Fibroblast of skin of back (primary cell): ENCODE measurements at places on chromosomes 1 and 21.

DNA sequence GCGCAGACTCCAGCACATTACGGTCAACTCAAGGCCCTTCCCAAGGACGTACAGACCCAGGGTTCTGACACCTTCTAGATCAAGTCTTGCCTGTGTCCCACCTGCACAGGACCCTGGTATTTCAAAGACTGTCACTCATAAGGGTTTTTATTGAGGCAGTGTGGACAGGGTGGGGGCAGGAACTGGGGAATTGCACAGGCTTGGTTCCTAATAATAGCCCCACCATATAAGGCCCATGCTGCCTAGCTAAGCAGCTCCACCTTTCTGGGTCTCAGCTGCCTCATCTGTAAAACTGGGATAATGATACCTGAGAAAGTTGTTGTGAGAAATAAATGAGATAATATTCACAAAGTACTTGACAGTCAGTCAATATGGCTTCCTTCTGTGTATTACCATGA lies 55.3 kb upstream of the PUM1 start:
- DNase-seq = no peak

GRCh38 chr21:39071623-39072214 lies 111.5 kb downstream of the PSMG1 start:
- DNase-seq = peak; percentile 80

DNA sequence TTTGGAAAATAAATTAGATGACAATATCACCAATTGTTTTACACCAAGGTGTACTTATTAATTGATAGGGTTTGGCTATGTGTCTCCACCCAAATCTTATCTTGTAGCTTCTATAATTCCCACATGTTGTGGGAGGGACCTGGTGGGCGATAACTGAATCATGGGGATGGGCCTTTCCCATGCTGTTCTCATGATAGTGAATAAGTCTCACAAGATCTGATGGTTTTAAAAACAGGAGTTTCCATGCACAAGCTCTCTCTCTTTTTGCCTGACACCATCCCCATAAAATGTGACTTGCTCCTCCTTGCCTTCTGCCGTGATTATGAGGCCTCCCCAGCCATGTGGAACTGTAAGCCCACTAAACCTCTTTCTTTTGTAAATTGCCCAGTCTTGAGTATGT lies 131.0 kb upstream of the LMO4 start:
- DNase-seq = no peak

GRCh38 chr1:38577385-38577784 lies 282.2 kb downstream of the RRAGC start:
- DNase-seq = no peak

- DNase-seq = peak; percentile 77
These were observed 1239.3 kb downstream of the MRPL39 start for GRCh38 chr21:24367936-24368335.

DNA sequence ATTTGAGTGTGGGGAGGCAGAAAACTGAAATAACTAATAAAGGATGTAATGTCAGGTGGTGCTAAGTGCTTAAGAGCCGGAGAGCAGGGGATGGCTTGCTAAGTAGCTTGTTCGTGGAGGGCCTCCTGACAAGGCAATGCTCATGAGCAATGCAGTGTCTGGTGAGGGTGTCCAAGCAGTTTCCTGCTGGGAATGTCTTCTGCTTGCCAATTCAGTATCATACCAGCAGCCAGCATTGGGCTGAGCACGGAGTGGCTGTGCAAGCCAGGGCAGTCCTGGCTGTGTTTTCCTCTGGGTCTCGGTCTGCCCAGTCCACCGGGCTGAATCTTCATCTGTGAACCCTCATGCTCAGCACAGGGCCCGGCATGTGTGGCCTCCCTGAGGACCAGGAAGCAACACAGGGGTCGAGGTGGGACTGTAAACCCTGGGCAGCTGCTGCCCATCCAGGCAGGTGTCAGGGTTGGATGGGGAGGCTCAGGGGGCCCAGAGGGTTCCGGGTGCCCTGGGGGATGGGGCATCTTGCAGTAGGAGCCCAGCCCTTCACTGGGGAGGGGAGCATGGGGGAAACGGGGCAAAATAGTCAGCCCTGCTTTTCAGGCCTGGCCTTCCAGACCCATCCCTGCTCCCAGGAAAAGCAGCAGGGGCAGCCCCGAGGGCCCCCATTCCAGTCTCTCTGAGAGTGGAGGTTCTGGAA lies 27.5 kb downstream of the EDN2 start:
- DNase-seq = peak; percentile 35

DNA sequence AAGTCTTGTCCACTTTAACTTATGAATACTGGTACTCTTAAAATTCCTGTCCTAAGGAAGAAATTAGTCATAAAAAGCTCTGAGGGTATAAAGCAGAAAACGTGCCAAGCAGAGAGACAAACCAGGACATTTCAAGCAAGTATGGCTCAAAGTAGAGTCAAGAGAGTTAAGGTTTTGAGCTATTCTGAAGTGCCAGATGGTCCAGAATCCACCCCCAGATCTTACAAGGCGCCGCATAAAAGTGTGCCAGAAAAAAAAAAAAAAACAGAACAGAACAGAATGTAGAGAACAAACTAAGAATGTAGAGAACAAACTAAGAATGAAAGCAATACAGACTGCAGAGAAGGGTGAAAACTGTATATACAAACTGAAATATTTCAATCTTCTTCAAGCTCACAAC lies 12.5 kb downstream of the EPS15 start:
- DNase-seq = peak; percentile 81

DNA sequence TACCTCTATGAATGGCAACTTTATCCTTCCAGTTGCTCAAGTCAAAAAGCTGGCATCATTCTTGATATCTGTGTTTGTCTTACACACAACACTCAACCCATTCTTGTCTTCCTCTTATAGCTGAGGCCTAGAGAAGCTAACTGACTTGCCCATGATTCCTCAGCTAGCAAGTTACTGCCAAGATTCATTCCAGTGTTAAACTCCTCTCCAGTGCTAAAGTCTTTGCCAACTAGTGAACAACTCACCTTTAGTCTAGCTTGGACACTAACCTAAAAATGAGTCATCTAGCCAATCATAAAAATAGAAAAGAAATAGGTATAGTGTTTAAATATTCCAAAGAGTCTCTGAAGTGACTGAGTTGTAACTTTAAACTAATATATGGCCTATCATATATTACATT lies 45.6 kb upstream of the RGS2 start:
- DNase-seq = no peak

DNA sequence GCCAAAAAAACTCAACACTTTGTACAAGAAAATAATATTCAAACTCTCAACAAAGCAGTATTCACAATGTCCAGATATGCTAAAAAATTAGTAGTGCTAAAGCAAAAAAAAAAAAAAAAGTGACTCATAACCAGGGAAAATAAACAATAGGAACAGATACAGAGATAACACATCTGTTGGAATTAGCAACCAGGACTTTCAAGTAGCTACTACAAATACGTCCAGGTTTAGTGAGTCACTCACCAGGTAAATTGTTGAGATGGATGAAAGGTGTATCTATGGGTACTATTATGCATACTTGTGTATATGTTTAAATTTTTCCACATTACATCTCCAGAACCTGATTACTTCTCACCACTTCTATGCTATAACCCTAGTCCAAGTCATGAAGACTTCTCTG lies 144.8 kb upstream of the SLC35F3 start:
- DNase-seq = no peak

GRCh38 chr1:28902738-28903137 lies 11.6 kb upstream of the EPB41 start:
- no peak for DNase-seq

DNA sequence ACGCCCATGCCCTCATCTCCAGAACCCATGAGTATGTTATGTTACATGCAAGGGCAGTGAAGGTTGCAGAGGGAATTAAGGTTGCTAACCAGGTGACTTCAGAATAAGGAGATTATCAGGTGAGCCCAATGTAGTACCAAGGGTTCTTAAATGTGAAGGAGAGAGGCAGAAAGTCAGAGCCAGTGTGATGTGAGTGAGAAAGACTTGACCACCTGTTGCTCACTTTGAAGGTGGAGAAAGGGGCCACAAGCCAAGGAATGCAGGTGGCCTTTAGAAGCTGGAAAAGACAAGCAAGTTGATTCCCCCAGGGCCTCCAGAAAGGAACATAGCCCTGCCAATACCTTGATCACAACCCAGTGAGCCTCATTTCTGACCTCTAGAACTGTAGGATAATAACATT lies 84.7 kb upstream of the CLDN14 start:
- no peak for DNase-seq

- DNase-seq = no peak
These were observed 25.0 kb downstream of the PTGFRN start for GRCh38 chr1:116934586-116935207.

DNA sequence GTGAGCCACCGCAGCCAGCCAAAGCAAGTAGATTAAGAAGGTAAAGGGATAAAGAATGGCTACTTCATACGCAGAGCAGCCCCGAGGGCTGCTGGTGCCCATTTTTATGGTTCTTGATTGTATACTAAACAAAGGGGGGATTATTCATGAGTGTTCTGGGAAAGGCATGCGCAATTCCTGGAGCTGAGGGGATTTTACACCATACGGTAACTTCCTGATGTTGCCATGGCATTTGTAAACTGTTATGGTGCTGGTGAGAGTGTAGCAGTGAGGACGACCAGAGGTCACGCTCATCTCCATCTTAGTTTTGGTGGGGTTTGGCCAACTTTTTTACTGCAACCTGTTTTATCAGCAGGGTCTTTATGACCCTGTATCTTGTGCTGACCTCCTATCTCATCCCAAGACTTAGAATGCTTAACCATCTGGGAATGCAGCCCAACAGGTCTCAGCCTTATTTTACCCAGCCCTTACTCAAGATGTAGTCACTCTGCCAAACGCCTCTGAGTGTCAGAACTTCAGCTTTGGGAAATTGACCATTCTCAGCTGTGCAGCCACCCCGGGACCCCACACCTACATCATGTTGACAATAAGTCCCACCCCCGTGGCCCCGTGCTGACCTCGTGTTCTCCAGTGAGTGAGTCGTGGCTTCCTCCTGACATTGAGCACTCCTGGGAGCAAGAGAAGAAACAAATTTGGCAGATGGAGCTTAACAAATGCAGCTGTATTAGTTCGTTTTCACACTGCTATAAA lies 149.4 kb upstream of the COL6A1 start:
- DNase-seq = no peak

- DNase-seq = no peak
These were observed 51.3 kb upstream of the PLA2G2C start for GRCh38 chr1:20237646-20238045.

DNA sequence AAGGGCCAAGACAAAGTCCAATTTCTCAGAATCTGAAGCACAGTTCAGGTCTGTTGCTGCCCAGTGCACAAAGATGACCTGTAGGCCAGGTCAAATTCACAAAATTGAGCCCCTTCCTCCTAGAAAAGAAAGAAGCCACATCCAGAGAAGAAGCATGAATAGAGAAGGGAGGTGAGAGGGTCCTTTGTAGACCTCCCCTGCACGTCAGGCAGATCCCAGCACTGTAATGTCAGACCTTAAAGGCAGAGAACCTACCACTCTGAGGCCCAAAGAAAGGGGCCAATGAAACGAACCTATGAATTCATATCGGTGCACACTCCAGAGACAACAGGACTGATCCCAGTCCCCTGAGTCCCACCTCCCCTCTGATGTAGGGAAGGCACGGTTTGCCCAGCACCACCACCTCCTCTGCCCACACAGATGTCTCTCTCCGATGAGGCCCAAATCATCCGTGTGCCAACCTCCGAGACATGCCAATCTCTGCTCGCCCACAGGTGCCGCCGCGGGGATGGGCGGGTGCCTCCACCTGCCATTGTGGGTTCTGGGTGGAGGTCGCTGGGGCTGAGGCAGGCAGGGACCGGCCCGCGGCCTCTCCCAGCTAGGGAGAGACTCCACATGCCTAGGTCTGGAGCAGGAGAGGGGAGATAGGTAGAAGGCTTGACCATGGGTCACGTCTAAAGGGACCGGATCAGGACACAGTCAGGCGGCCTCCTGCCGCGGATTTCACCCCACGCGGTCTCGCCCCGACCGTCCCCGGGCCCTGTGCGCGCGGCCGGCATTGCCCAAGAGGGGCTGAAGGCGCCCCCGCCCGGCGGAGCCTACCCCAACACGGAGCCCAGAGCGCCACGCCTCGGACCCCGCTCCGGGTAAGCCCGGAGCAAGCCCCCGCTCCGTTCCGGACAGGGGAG lies 42.1 kb downstream of the RRAGC start:
- DNase-seq = no peak

DNA sequence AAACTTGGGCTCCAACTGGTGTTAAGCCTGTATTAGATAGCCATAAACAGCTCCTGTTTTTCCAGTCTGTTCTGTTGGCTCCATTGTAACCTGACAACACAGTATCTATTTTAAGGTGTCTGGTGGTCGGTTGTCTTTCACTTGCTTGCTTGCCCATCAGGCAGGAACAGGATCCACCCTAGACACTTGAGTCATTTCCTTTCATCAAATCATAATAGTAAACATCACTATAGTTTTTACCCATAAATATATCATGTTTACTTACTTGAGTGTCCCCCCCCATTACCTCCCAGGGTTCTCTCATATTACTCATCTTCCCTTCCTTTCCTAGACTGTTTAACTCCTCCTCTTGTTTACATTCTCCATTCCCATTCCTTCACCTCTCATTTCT lies 2.9 kb downstream of the DDI2 start:
- peak; percentile 63 for DNase-seq

DNA sequence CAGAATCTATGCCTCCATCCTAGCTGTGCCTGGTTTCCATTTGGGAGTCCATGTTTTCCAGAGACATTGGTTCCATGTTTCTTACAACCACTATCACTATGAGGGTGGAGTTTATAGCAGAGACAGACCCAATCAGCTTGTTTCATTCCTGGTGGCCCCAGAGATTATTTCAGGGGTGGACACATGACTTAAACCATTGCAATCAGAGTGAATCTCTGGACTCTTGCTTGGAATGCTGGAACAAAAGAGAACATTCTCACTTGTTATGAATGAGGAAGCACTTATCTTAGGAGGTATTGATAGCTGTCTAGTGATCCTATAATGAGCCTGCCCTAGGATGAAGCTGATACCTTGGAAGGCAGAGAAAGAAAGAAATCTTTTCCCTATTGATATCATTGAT lies 250.3 kb downstream of the ATG4C start:
- no peak for DNase-seq
